Prostate gland (tissue), 2 donors: ENCODE measurements at places on chromosomes 6 and 20.

GRCh38 chr6:5174244-5174643 lies 86.5 kb downstream of the LYRM4 start:
- no peak for DNase-seq

GRCh38 chr6:2734488-2735166 lies 16.1 kb downstream of the MYLK4 start:
- DNase-seq: no peak

DNA sequence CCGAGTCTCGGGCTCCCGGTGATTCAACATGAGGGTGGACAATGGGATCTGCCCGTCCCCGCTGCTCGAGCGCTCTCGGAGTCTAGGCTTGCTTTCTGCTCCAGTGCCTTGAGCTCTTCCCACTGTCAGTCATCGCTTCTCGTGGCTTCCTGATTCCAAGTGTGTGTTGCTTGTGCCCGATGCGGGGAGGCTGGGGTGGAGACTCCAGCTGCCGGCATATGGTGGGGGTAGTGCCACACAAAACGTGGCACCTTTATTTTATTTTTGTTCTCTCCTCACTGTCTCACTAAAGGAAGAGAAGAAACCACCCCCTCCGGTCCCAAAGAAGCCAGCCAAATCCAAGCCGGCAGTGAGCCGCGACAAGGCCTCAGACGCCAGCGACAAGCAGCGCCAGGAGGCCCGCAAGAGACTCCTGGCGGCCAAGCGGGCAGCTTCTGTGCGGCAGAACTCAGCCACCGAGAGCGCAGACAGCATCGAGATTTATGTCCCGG lies 14.8 kb upstream of the MYL9 start:
- DNase-seq: no peak

DNA sequence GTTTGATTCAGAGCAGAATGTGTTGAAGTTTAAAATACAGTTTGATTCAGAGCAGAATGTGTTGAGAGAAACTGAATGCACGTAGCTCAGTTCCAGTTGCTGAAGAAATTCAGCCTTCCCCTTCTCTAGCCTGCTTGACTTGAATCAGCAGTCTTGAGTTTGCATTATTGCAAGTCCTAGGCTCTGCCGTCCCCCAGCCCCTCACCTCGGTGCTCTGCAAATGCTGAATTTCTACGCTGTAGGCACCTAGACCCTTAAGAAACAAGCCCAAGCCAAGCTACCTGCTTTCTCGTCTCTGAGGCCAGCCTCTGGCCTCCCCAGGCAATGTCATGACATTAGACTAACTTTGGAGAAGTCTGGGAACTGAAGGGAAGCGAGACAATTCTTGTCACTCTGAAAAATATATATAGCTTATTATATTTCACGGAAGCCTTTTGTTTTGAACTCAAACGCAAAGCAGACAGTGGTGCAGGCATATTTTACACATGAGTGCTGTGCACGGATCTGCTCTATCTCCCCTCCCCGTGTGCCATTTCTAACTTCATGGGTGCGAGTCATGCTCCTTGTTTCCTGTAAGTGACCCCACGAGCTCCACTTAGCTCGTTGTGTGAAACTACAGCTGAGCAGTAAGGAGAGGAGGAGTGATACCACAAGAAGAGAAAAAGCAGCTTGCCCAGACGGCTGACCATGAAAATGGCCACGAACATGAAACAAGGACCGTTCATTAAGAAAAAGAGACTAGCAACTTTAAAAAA lies 71.4 kb upstream of the DUSP22 start:
- no peak for DNase-seq

DNA sequence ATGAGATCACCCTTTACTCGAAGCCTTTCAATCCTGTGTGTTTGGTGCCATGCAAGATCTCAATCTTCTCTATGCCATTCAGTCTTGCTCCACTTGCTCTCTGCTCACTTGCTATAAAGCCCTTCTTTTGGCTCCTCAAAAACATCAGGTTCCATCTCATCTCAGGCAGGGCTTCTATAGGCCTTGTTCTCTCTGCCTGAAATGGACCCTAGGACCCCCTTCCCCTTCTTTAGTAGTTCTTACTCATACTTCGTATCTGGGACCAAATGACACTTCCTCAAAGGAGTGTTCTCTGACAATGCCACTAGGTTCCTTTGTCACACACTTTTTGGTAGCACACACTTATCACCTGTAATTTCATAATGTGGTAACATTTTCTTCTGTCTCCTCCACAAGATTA lies 116.7 kb upstream of the FAM184A start:
- DNase-seq: no peak

- DNase-seq: no peak
Observed at GRCh38 chr20:62248890-62249560, 10.7 kb downstream of the OSBPL2 start.

- no peak for DNase-seq
Observed at GRCh38 chr20:32339116-32339515, 19.0 kb upstream of the ASXL1 start.

GRCh38 chr6:122845916-122846612 lies 57.0 kb downstream of the SMPDL3A start:
- no peak for DNase-seq

DNA sequence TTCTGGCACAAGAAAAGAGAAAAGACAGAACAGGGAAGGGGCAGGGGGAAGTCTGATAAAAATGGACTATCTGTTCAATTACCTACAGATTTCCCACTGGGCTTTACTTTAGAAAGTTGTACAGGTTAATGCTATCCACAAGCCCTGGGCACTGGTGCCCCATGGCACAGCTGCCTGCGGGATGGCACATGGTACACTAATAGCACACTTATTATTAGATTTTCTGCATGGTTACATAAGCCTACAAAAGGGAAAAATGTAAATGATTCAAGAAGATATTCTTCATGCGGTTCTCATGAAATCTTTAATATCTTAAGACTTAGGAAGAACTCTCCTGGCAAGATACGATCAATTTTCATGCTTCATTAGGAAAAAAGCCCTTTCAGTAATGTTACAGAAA lies 137.5 kb downstream of the GMPR start:
- DNase-seq: no peak

- DNase-seq: no peak
Observed at GRCh38 chr6:11069760-11070159, 23.9 kb upstream of the SMIM13 start.

DNA sequence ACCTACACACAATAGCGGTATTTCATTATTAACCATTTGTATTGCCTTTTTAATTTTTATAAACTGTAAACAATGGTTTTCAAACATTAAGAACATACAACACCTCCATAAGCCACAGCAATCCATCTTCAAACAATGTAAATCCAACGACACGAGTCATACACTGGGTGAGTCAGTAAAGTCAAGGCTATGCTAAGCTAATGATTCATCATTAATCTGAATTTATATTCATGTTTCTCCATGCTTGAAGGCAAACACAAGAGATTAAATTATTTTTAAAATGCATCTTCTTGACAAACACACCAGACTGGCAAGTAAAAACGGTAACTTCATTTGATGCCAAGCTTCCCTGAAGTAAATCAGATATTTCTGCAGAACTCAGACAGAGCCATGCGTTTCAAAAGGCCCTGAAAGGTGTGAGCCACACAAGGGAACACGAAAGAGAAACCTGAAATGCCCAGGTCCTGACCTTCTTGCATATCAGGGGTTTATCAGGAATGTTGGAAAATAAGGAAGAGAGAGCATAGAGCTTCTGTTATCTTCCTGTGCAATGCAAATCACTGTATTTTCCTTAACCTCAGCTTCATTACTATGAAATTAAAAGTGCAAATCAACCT lies 162.5 kb downstream of the ALDH8A1 start:
- DNase-seq: no peak

DNA sequence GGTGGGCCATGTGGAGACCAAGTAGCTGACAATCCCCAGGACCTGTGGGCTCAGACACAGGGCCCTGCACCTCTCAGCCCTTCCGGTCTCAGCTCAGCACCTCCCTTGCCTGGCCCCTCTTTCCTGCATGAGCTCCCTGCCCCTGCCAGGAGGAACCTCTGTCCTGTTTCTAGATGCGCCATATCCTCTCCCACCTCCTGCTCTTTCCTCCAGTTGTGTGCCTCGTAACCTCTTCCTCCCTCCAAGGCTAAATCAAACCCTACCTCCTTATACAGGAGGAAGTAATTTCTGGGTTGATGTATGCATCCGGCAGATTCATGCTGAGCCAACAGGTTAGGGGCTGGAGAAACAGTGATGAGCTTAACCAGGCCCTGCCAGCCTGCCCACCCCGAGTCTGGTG lies 30.9 kb downstream of the ITPR3 start:
- DNase-seq: no peak

DNA sequence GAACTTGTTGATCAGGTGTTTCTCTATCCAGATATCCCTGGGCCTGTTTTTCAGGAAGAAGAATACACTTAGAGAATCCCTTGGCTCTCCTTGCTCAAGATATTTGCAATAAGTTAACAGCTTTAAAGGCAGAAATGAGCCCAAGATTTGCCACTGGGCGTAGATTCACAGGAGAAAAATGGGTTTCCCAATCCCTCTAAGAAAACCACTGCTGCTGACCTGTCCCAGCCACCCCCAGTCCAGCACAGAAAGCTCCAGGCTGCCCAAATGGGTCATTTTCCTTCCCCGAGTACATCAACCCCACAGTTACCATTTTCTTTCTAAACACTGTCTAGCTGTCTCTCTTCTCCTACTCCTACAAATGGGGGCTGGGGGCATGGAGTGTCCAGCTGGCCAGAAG lies 67.3 kb downstream of the ANKRD60 start:
- no peak for DNase-seq

- DNase-seq: no peak
Observed at GRCh38 chr20:46696791-46697279, 7.6 kb upstream of the TP53RK start.

DNA sequence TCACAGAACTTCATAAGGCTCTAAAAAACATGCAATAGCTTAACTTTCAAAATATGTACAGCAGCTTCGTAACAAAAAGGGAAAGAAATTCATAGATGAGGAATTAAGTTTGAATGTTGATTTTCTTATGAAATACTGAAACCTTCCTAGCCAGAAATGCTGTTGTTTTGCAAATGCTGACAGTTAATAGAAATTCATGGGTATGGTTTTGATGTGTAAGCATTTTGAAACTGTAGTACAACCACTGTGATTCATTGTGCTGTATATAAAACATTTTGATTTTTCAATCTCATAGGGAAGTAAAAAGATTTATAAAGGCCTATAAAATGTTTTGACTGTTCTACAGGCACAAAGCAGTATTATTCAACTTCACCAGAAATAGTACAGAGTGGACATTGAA lies 228.4 kb upstream of the EYS start:
- DNase-seq: no peak
